ENCODE measurements at places on chromosomes 1 and 21.

DNA sequence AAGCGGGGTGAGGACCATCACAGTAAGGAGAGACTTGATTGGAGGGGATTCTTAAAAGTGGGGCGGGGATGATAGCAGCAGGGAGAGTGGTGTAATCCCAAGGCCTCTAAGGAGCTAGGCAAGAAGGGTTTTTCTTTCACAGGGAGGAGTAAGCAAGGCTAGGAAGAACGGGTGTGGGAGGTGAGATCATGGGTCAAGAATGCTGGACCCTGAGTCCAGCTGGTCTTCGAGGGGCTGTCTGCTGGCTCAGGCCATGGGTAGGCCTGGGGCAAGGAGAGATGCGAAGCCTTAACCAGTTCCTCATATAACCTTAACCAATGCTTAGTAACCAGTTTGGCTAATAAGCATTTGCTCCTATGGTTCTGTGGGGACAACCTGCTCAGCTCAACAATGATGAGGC, 599.1 kb downstream of the NPHP4 start:
- no peak for DNase-seq

- no peak for DNase-seq
Measured at GRCh38 chr1:72845981-72846380, 563.6 kb upstream of the NEGR1 start.

DNA sequence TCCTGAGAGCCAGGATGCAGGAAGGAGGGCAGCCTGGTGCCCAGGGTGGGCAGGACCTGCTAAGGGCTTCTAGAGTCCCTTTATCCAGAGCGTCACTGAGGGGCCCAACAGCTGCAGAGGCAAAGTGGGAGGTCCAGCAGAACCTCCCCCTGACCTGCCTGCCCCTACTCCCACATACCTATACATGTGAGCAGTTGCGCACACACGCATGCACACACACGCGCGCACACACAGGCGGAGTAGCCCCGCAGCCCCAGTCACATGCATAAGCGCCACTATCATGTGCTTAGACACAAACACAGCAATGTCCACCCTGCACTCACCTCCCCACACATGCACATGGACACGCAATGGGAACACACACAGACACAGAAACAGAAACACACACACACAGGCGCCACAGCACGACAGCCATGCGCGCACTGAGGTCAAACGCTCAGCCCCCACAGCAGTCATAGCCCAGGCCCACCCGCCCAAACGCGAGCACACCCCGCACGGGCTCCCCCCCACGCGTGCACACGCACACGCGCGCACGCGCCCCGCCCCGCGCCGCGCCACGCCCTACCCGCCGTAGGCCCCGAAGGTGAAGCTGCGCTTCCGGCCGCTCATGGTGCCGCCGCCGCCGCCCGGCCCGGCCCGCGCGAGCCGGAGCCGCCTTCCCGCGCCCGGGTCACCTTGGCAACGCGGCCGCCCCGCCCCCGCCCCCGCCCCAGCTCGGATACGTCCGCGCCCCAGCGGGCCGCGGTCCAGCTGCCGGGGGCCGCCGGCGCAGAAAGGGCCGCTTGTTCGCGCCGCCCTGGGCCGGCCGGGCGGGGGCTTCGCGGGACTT, 17.7 kb downstream of the RAP1GAP start:
- DNase-seq, result no peak

GRCh38 chr1:7865978-7866377, 13.1 kb upstream of the UTS2 start:
- no peak for DNase-seq

GRCh38 chr1:58539553-58539952, 7.0 kb downstream of the OMA1 start:
- DNase-seq, result peak; percentile 12

Measured in IMR-90 (cell line).